ENCODE measurements at places on chromosomes 7 and 10.

GRCh38 chr10:98817396-98817795, 370.7 kb upstream of the HPS1 start:
- no peak for DNase-seq

GRCh38 chr10:4291990-4292389, 507.0 kb upstream of the KLF6 start:
- peak; percentile 93 for DNase-seq

DNA sequence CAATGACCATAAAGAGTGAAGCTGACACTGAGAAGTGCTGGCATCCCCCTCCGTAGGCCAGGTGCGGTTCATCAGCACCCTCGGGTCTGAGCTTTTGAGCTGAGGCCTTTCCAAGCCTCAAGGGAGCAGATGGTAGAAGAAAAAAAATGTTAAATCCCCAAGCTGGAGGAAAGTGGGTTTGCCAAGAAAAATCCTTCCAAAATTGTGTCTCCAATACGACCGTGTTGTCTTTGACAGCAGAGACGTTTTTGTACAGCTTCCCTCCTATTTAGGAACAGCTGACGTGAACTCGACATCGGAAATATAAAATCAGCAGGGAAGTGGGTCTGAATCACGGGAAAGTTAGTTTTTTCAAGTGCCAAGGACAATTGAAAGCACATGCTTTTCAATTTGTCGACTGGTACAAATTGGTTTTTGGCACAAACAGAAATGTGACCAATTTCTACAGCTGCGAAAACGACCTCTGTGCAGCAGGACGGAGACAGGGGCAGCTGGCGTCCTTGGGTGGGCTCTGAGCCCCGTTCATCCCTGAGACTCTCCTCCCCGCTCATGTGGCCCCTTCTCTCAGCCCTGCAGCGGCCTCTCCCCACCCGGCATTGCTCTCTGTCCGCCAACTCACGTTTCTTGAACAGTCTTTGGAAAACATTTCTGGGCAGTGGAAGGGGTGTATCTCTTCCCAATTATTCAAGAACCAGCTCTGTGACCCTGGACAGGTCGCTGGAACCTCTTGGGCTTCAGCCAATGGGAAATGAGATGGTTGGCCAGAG, 89.9 kb downstream of the PAXIP1 start:
- DNase-seq = peak; percentile 63

GRCh38 chr7:15305002-15305600, 256.7 kb downstream of the AGMO start:
- peak; percentile 56 for DNase-seq

Measured in lung (tissue), 17 donors.